ENCODE measurements at places on chromosomes 4 and X.
A peak's percentile ranks its signal among the peaks of the same experiment; 100 is the strongest.

DNA sequence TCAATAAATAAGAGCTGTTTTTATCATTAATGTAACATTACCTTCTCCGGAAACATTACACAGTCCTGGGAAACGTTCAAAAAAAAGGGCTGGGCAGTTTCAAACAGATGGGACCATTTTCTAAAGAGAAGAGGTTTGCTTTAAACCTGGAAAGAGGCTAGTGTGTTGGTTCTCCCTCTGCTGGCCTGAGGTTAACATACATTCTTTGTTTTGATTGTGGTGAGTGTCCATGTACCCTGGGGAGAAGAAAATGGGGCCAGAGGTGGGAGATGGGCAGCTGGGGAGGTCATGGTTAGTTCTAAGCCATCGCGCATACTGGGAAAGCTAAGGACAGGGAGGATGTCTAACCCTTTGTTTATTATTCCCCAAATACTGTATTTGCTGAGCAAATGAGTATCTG is 194.7 kb downstream of the CPEB2 start:
- peak; percentile 3 for DNase-seq

DNA sequence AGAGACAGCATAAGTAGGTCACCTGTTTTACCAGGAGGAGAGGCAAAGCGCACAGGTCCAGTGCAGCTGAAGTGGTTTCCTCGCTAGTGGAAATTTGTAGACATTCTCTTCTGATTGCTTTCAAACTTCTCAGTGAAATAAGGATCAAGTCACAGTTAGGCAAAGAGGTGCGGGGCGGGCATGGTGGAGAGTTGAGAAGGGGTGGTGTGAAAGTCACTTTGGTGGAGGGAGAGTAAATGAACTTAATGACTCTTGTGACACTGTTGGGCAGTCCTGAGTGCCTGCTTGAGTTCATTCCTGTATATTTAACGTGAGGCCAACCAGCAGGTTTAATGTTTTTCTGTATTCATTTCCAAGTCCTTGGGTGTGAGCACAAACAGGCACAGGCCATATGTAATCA is 235.6 kb downstream of the TRIML1 start:
- DNase-seq: no peak

- peak; percentile 19 for DNase-seq
These were observed 1.5 kb downstream of the FHDC1 start for GRCh38 chr4:152937336-152938236.

- no peak for DNase-seq
These were observed 5.1 kb downstream of the UBE2A start for GRCh38 chrX:119579414-119579813.

- DNase-seq: no peak
These were observed 16.8 kb downstream of the SMIM20 start for GRCh38 chr4:25930731-25931354.

DNA sequence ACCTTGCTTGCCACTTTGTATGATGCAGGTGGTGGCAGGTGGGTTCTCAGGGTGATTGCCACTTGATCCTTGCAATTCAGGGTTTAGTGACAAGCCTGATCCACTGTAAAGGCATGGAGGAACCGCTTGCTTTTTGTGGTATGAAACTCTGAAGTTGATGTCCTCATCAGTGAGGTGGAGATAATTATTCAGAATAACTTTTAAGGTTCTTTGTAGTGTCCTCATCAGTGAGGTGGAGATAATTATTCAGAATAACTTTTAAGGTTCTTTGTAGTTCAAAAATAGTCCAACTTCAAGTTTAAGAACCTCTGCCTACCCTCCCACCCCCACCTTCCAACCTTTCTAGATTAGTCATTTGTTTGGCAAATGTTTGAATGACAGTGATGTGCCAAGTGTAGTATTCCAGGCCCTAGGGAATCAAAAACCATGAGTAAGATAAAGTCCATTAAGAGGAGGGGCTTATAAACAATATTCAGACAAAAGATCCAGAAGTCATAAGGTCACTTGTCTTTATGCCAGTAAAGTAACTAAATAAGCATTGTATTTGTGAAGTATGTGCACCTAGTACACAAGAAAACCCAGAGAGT is 51.2 kb downstream of the DCUN1D4 start:
- DNase-seq: no peak

DNA sequence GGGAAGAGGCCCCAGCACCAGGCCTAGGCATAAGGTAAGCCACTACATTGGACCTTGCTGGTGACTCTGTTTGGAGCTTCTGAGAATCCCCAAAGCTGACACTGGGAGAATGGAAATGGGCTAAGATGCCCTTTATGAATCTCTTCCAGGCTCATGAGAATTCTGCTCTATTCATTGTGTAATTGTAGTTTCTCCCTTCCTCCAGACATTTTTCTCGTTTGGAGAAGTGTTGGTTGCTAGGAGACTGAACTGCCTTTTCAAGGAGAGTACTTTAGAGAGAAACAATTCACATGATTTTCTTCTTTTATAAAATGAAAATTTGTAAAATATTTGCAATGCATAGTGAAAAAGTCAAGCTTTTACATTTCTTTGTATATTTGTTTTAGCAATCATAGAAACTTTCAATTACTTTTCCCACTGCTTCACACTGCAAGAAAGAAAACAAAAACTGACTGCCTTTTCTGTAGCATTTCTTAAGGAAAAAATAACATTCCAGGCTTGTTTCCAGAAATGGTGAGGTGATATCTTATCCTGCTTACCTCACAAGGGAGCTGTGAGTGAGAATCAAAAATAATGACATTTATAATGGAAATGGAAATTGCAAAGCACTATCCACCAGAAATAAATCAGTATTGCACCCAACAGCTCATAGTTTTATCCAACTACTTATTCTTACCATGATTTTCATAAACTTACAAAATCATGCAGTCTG is 24.9 kb upstream of the DCHS2 start:
- DNase-seq: no peak

DNA sequence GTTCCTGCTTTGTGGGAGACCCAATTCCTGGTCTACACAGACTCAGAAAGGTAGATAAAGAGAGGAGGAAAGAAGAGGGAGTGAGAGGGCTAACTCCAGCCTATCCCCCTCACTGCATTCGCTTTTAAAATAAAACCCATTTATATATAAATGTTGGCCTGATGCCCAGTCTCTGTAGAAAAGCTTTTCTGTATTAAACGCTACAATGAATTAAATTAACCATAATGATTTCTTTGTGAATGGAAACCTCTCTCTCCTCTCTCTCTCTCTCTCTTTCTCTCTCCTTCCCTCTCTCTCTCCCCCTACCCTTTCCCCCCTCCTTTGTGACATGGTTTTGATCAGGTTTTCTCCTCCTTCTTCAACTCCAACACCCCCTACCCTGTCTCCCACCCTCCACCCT is 34.8 kb downstream of the PJA1 start:
- no peak for DNase-seq

- no peak for DNase-seq
These were observed 6.9 kb downstream of the CTBP1 start for GRCh38 chr4:1241936-1242505.

DNA sequence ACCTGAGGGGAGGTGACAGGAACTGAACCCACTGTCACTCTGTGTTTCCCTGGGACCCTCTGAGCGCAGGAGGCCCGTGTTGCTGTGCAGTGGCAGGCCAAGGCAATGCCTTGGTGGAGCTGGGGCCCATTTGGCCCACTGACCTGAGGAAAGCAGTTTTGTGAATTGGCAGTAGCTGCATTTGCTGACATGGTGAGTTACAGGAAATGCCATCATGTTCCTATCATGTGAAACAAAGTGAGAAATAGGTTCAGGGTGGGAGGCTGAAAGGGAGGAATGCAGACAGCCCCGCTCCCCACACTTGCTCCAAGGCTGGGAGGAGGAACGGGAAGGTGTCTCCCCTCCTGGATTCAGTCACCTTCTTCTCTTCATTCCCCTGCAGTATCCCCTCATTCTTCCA is 146.1 kb downstream of the PTTG2 start:
- DNase-seq: no peak

- no peak for DNase-seq
These were observed 1.8 kb downstream of the TLL1 start for GRCh38 chr4:165874791-165875371.

GRCh38 chr4:71538528-71538927 is 199.7 kb downstream of the SLC4A4 start:
- DNase-seq: no peak

- DNase-seq: no peak
These were observed 62.4 kb downstream of the TRMT44 start for GRCh38 chr4:8502836-8503585.

DNA sequence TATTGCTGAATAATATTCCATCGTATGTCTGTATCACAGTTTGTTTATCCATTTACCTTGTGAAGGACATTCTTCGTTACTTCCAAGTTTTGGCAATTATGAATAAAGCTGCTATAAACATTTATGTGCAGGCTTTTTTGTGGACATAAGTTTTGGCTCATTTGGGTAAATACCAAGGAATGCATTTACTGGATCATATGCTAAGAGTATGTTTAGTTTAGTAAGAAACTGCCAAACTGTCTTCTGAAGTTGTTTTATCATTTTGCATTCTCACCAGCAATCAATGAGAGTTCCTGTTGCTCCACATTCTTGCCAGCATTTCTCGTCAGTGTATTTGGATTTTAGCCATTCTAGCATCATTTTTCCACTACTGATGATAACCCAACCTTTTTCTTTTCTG is 232.7 kb upstream of the NR3C2 start:
- no peak for DNase-seq

DNA sequence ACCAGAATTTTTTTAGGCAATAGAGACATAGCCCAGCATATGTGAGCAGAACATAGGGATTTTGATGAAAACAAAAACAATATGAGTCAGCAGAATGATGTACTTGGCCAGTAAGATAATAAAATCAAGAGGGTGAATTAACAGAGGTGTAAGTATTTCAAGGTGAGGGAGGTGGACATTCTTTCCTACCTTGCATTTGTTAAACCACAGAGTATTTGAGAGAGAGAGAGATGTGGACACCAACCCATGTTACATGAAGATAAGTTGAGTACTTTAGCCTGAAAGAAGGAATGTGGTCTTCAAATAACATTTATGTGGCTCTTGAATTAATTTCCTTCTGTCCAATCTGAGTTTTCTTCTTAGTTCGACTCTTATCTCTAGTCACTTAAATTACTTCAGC is 68.6 kb downstream of the DIAPH2 start:
- no peak for DNase-seq

- DNase-seq: no peak
These were observed 68.3 kb downstream of the TEX13C start for GRCh38 chrX:125387945-125388344.

GRCh38 chr4:159937595-159937994 is 834.7 kb downstream of the RAPGEF2 start:
- DNase-seq: peak; percentile 20

- no peak for DNase-seq
These were observed 389.7 kb downstream of the SPRY1 start for GRCh38 chr4:123786163-123786915.

DNA sequence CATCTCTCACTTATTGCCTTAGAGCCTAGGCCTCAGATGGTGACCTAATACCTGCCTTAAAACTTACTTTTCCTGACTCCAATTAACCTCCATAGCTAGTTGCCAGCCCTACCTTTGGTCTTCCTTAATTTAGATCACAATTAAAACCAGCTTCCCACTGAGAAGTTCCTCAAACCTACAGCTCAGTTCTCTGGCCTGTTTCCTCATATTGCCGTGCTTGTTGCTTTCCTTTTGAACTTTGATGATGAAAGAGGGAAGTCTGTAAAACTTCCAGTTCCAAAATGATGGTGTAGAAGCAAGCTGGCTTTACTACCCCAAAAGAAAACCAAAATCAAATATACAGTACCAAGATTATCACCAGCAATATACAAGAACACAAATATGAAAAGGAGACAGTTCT is 28.9 kb upstream of the CAMK2D start:
- DNase-seq: no peak

DNA sequence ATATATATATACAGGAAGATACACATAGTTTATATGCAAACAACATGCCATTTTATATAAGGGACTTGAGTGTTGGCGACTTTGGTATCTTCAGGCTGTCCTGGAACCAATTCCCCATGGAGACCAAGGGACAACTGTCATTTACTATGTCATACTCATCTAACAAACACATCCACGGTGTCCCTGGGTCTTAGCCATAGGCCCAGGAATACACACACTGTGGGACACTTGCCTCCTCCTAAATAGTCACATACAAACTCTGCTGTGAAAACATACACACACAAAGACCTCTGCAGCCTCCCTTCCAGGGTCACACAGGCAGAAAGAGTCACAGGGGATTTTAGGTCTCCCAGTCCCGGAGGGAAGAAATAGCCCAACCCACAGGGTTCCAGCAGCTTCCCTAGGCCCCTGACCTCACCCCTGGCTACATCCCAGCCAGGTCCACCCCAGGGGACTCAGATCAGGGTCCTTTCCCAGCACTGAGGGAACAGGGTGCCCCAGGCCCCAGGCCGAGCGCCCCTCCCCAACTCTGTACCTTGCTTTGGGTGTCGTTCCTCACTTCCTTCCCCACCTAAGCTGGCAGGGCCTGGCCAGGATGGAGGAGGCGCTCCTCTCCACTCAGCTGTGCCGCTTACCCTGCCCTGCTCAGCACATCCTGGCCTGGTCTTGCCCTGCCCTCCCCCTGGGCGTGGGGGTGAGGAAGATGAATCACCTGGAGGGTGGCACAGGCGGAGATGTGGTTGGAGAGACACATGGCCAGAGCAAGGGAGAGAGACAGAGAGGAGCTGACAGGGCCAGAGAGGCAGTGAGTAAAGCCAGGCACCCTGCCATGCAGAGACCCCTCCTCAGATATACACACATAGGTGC is 21.8 kb downstream of the FGD1 start:
- no peak for DNase-seq

DNA sequence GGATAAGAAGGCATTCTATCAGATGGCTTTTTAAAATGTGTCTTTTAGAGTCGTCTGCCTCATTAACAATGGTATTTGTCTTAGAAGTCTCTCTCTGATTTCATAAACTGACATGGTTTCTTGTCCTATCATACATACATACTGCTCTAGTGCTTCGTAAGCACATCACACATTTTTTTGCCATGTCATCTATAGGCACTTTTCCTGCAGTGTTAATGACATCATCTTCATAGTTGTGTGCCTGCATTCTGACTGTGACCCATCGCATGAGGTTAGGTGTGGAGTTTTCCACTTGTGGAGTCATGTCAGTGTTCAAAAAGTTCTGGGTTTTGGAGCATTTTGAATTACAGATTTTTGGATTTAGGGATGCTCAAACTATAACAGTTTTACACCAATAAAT is 361.6 kb upstream of the SPOCK3 start:
- DNase-seq: no peak

DNA sequence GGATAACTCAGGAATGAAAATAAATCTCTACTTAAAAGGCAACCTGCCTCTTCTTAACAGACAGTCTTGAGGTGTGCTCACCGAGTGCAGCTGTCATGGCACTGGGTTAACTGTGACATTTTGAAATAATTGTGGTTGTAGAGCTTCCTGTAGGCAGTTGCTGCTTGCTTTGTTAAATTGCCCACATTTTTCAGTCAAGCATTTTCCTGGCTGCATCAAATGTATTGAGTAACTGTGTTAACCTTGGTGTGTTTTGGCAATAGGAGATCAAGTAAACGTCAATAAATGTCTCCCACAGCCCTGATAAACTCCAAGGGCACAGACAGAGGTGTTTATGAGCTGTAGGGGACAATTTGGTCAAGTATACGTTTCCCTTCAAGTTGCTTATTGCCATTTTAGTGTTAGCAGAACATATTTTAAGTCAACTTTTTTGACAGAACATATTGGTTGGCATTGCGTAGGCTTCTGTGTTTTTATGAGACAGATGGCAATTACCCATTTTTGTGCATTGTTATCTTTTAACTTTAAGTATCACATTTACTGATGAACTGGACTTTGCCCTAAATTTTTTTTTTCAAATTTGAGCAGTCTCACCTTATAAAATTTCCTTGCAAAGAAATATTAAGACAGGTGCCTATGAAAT is 527.4 kb downstream of the C4orf33 start:
- no peak for DNase-seq

All from GM12865 (cell line).